ENCODE measurements at places on chromosomes 11 and 22.

GRCh38 chr11:124674168-124674517 lies 439 bp downstream of the SPA17 start:
- no peak for DNase-seq

- no peak for DNase-seq
Measured at GRCh38 chr11:106996691-106997090, 21.6 kb downstream of the GUCY1A2 start.

DNA sequence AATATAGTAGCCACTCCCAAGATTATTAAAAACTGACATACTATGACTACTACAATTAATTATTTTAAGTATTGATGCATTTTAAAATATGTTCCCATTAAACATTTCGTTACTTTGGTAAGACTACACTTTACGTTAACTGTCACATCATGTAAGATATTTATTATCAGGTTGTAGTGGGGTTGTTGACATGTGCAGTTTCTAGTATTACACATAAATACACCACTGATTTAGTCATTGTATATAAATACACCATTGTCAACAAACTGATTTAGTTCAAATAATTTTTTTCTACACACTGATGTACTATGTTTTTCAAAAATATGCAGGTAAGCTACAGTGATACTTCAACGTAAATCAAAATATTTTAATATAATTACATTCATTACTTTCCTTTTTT lies 11.5 kb downstream of the ST13 start:
- DNase-seq: no peak

- DNase-seq: no peak
Measured at GRCh38 chr11:96105944-96106343, 182.0 kb upstream of the MTMR2 start.

All from brain pericyte (primary cell).